ENCODE measurements at places on chromosomes 3 and 15.

DNA sequence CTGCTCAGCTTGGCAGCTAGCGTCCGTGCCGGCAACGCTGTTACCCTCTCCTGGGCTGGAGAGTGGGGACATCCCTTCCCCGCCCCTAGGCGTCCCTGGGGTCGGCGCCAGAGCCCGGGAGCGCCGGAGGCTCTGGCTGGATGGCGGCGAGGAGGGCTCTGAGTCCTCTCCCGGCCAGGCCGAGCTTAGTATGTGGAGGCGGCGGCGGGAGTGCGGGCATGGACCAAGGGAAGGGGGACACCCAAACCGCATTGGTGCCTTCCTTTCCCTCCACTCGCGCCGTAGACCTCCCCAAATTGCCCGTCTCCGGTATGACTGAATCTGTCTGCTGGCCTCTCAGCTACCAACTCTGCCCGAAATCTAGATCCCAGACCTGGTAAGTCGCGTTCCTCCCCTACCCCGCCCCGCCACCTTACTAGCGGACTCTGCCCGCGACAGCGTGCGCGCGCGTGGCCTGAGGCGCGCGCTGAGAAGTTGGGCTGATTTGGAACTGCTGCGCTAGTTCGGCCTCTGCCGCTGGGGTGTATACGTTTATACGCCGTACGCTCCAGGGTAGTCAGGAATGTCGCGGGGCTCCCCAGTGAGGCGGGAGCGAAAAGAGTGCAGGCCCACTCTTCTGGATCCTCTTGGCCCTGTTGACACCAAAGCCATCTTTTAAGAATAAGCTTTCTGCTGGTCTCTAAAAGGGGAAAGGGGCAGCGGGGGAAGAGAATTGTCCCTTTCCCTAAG lies 12.2 kb downstream of the ZIC1 start:
- DNase-seq: no peak

- no peak for DNase-seq
Measured at GRCh38 chr3:163878396-163878795, 1199.9 kb downstream of the SI start.

GRCh38 chr3:89217148-89217685 lies 109.8 kb downstream of the EPHA3 start:
- no peak for DNase-seq

DNA sequence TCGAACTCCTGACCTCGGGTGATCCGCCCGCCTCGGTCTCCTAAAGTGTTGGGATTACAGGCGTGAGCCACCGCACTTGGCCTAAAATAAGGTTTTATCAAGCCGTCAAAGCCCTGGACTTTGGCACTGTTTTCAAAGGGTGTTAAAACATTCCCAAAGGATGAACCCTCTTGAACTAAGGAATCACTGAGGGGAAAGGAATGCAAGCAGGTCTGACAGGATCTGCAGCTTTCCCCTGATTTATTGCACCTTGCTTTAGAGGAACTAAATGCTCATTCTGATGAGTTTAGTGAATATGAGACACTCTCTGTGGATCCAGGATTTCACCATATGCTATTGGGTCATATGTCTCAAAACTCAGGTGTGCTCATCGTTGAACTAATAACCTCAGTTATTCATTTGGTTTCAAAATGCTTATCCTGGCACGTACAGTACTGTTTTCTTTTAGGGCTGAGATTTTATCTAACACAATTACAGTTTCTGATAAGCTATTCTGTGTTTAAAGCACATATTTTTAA lies 63.0 kb upstream of the TSC22D2 start:
- DNase-seq: peak; percentile 13

GRCh38 chr3:159807137-159808040 lies 181.2 kb upstream of the IL12A start:
- no peak for DNase-seq

DNA sequence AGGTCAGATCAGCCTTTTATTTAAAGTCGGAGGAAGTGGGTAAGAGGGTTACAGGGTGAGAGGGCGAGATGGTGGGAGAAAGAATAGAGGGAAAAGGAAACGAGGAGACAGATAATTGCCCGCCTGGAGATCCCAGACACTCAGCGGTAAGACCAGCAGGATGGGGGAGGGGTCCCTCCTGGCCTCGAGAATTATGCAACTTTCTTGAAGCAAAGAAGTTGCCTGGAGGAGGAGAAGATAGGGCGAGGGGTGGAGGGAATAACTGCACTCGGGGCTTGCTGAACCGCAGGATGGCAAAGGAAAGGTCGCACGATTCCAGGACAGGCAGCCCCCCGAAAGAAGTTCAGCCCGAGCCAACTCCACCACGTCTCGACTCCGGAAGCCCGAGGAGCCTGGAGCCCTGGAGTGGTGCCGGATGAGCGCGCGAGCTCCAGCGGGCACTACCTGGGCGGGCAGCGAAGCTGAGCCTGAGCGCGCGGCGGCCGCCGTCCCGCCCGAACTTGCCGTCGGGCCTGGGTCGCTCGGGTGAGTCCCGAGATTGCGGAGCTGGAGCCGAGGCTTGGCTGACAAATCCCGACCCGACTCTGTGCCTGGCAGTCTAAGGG lies 402 bp downstream of the WWTR1 start:
- peak; percentile 46 for DNase-seq

GRCh38 chr3:180275176-180275575 lies 238.4 kb upstream of the PEX5L start:
- DNase-seq: no peak

DNA sequence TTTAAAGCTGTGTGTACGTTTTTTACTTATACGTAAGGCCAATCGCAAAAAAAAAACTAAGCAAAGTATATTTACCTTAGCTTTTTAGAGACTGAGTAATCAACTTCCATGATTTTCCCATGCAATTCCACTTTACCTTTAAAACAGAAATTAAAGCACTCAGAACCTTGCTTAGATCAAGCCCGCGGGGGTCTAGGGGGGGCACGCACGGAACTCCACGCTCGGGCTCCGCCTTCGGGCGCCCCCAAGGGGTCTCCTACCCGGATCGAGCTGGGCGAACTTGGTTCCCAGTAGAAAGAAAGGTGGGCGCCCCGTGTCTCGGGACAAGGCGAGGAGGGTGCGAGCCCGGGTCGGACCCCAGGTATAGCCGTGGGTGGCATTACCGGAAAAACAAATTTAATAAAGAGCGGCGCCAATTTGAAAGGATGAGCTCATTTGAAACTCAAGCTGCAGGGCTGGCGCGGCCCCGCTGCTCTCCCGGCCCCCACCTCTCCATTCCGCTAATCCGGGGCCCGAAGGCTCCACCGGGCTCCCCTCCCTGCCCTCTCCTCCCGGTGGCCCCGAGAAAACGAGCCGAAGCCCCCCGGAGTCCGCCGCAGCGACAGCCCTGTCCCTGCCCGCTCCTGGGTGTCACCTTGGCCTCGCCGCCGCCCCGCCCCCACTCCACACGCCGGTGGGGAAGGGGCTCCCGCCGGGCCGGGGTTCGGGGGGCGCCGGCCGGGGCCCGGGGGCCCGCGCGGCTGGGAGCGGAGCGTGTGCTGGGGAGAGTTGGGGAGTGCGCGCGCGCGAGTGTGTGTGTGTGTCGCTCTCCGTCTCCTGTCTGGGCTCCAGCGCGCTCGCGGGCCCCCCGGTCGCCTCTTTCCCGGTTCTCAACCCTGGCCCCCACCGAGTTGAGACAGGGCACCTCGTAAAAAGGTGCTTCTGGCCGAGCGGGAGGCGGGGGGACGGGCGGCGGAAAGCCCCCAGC lies 1.5 kb downstream of the IGF2BP2 start:
- peak; percentile 41 for DNase-seq

GRCh38 chr3:65356331-65357248 lies 668.8 kb upstream of the ADAMTS9 start:
- peak; percentile 36 for DNase-seq

DNA sequence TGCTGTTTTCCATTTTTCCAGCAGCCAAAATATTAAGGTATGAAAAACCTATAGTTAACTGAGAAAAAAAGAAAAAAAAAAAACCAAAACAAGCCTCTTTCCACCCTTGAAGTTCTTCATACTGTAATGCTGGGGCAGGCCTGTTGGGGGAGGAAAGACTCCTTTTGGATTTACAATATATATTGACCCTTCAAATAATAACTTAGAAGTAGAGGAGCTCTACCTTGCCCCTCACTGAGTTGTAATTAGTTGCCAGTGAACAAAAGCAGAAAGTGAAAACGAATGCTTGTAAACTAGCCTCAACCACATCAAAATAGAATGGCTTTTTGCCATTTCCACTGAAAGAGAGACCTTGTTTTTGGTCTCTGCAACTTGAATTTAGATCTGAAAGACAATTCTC lies 326.6 kb downstream of the NR2F2 start:
- DNase-seq: no peak

- DNase-seq: no peak
Measured at GRCh38 chr3:168544097-168544957, 448.6 kb upstream of the GOLIM4 start.

GRCh38 chr15:82304778-82305090 lies 42.1 kb downstream of the SAXO2 start:
- no peak for DNase-seq

GRCh38 chr3:181921220-181921619 lies 209.5 kb downstream of the SOX2 start:
- DNase-seq: no peak

DNA sequence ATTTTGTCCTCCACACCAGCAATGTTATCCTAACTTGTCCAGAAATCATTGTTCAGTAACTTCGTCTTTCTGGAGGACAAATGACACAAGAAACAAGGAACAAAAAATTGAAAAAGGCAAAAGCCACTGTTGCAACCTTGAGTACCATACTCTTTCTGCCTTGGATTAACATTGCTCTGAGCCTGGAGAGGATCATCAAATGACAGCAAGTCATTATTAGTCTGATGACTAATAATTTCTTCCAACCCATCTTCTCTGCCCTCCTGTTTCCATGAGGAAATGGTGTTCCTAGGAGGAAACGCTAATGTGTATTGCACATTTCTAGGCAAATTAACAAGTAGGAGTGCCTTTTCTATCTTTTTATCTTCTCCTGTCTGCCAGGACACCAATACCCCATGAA lies 153.9 kb downstream of the PCCB start:
- no peak for DNase-seq

GRCh38 chr15:38144921-38145320 lies 107.7 kb upstream of the SPRED1 start:
- DNase-seq: no peak

GRCh38 chr3:62600033-62600432 lies 226.7 kb upstream of the FEZF2 start:
- DNase-seq: no peak

DNA sequence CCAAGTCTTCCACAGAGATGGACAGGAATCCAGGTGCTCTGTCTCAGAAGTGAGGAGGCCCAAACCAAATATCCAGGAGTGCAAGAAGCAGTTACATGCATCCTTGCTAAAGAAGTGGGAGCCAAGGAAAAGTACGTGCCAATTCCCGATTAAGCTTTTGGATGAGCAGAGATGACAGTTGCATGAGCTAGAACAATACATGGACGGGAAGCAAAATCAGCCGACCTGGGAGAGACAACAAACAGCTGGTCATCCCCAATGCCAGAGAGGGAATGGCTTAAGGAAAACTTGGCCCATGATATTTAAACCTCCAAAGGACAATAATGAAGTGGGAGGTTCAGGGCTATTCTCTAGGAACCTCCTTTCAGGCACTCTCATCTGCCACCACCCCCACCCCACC lies 86.0 kb upstream of the ABHD17C start:
- DNase-seq: no peak

Data from AG08395 (cell line).